ENCODE measurements at places on chromosomes 3 and 15. TPM values are rescaled to one million over a fixed set of nuclear protein-coding genes. Genes with fewer than 3 reads are reported as not detected.

Gene SUSD5
- polyA plus RNA-seq = 0.02 TPM

Gene NANOGP8
- polyA plus RNA-seq = not detected

Gene FOXL2
- polyA plus RNA-seq = 0.60 TPM

Gene P2RY14
- polyA plus RNA-seq = not detected

Gene PIAS1
- 8.5 TPM for polyA plus RNA-seq

Gene COL6A5
- polyA plus RNA-seq = not detected
